ENCODE measurements at places on chromosomes 7 and 10.

DNA sequence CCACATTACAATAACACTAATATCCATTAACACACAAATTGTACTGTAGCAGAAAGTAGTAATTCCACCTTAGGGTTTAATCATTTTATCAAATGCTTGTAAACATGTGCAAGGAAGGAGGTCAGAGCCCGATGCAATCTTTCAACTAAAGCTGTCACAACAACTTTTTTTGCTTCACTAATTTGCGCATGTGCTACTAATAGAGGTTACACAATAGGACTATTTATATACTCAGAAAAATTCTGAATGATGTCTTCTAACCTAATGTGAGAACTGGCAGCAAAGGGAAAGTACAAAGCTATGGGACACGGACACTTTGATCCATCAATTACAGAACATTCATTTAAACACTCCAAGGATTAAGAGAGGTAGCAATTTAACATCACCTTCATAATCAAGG lies 244.4 kb downstream of the CHCHD3 start:
- DNase-seq, result no peak

DNA sequence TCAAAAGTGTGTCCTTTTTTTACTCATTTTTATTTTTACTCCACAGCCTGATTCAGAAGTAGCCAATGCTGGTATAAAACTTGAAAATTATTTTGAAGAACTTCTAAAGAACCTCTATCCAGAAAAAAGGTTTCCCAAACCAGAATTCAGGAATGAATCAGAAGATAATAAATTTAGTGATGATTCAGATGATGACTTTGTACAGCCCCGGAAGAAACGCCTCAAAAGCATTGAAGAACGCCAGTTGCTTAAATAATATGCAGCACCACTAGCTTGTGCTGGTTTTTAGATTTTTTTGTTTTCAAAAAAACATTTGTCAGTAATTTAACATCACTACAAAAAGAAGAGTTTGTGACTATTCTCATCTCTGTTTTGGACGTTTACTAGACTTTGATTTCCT lies 116.5 kb downstream of the SVOPL start:
- DNase-seq, result no peak

DNA sequence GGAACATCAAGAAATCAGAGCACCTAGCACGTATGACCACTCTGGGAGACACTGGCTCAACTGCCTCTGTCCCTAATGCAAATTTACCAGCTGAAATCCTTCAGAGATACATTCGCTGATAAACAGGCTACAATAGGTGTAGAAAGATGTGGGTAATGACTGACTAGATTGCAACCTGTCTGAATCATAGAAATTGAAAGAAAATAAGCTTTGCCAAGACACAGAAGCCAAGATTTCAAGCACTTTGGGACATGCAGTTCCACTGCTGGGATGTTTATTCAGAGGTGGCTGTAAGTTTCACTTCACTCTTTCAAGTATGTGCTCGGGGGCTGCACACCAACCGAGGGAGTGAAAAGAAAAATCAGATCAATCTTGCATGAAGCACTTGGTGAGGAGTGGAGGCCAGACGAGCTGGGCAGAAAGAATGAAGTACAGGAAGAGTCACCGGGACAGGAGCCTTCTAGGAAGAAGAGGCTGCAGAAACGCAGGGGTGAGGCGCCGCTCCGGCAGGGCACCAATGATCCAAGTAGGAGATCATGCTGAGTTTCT lies 276.7 kb downstream of the PARD3 start:
- DNase-seq, result no peak

GRCh38 chr7:11485636-11486035 lies 346.4 kb downstream of the THSD7A start:
- DNase-seq, result no peak

- DNase-seq, result no peak
These were observed 332.7 kb upstream of the MGMT start for GRCh38 chr10:129134371-129134770.

- peak; percentile 28 for DNase-seq
These were observed 789 bp downstream of the TCF7L2 start for GRCh38 chr10:112950714-112951358.

GRCh38 chr7:124762611-124763143 lies 2.9 kb downstream of the GPR37 start:
- no peak for DNase-seq

DNA sequence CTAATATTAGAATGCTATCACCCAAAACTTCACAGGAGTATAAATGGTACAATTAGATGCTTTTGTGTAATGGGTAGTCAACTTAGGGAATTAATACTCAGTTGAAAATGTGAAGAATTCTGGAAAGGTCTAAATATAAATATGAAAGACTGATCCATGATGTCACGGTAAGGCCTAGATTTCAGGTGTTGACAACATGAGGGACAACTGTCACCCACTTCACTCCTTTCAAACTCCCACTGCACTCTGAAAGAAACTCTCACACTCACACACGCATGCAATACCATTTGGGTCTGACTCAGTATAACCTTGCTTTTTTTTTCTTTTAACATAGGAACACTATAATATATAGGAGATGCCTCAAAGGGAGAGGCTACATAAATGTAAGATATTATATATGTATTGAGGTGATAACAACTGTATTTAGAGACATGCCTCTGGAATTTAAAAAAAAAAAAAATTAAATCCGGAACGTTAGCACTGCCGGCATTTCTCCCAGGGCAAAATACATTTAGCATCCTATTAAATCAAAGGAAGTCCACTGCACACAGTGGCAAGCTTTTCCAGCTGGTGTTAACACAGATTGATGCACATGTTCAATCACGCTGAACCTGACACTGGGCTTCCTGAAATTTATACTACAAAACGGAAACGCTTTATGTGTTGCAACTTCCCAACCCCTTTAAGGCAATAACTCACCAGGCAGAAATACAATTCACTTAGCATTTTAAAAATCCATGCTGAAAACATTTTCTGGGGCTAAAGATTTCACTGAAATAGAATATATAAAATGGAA lies 74.9 kb downstream of the RSU1 start:
- DNase-seq, result no peak

DNA sequence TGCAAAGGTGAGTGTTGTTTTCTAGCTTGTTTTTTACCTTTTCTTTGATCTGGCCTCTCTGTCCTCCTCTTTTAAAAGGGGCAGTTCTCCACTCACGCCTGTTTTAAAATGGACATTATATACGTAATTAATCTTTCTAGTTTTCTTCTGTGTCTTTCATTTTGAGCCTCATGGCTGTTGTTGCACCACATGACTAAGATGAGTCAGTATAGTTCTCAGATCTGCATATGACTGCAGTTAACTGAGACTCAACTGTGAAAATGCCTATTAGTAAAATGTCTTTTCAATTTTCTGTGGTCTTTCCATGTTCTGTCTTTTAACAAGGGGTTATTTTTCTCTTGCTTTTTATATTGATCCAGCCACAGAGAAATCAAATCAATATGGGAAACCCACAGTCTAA lies 296.1 kb downstream of the CDK14 start:
- DNase-seq, result no peak
